Fibroblast of gingiva (primary cell): ENCODE measurements at places on chromosomes 1 and 21.

DNA sequence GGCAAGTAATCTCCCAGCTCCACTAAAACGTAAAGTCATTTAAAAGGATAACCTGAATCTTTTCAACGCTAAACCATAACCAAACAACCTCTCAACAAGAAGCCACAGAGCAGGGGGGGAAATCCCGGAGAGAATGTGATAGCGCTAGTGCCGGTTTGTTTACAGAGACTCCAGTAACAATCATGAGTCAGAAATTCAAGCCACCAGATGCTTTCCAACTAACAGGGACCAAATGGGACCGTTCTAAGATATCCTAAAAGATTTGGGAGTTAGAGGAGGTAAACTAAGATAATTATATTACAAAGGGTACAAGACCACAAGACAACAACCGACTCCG, 825 bp downstream of the DCAF8 start:
- peak; percentile 75 for DNase-seq

GRCh38 chr1:201350361-201350725, 27.1 kb downstream of the TNNT2 start:
- DNase-seq, result no peak

GRCh38 chr1:204232526-204232925, 18.7 kb upstream of the GOLT1A start:
- peak; percentile 9 for DNase-seq

GRCh38 chr1:237713916-237714315, 176.8 kb downstream of the ZP4 start:
- DNase-seq, result no peak

- DNase-seq, result no peak
These were observed 1.2 kb downstream of the HPDL start for GRCh38 chr1:45327644-45328515.

DNA sequence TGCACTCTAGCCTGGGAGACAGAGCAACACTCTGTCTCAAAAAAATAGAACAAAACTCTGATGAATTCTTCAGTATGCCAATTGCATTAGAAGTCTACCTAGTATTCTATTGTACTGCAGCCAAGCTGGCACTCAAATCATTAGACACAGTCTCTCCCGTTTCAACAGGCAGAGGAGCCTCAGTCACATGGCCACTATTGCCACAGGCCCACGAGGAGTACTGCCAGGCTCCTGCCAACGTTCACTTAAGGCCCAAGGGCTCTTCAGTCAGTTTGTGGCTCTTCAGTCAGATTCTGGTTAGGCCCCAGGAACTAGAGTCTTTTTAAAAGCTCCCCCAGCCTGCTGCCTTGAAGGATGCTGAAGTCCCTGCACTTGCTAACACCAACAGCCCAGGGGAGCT, 73.4 kb downstream of the SH3BGR start:
- DNase-seq, result no peak

DNA sequence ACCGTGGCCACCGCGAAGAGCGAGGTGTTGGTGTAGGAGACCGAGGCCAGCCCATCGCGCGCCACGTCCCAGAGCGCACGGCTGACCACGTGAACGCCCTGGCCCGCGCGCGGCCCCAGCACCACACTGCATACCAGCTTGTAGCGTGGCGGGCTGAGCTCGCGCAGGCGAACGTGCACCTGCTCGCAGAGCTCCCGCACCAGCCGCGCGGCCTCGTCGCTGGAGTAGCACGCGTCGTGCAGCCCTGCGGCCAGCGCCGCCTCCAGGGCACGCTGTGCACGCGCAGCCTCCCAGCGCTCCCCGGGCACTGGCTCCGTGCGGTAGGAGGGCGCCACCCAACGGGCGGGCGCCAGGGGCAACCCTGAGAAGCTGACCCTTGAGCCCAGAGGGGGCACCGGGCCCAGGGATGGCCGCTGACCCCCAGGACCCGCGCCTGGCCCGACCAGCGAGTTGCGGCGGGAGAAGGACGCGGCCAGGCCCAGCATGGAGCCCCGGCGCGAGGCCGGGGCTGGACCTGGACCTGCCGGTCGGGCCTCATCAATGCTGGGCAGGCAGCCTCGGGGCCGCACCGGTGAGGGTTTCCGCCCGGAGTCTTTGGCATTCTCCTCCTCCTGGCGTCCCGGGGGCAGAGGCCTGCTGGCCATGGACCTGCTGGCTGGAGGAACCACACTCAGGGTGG, 987 bp downstream of the DYNLT4 start:
- no peak for DNase-seq
